ENCODE measurements at places on chromosomes 6 and 20.

- no peak for DNase-seq
Observed at GRCh38 chr20:46588532-46589511, 38.4 kb upstream of the OCSTAMP start.

- no peak for DNase-seq
Observed at GRCh38 chr6:65191471-65191870, 515.6 kb downstream of the EYS start.

- DNase-seq: no peak
Observed at GRCh38 chr20:3798373-3798768, 2.3 kb downstream of the CDC25B start.

DNA sequence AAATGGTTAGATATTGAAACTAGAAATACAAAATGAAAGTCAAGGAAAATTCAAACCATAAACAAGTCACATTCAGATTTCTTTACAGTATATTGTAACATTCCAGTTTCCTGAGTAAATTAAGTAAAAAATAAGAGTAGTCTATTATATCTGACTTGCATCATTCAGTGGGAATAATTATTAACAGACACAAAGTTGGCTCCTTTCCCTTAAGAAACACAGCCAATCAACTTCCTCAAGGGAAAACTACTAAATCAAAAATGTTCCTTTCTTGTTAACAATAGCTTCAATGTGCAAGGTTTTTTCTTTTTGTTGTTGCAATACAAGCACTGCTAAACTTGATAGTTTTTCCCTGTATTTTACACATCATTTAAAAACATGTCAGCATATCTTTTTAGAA, 33.2 kb downstream of the DNAAF9 start:
- DNase-seq: no peak

GRCh38 chr20:55186228-55186627, 710.8 kb downstream of the DOK5 start:
- no peak for DNase-seq

GRCh38 chr6:137148306-137149034, 25.0 kb downstream of the IL22RA2 start:
- DNase-seq: no peak

GRCh38 chr20:5349448-5349847, 32.7 kb upstream of the PROKR2 start:
- DNase-seq: no peak

- DNase-seq: no peak
Observed at GRCh38 chr20:56629464-56630085, 469 bp downstream of the TFAP2C start.
